ENCODE measurements at places on chromosomes 6 and 20.

DNA sequence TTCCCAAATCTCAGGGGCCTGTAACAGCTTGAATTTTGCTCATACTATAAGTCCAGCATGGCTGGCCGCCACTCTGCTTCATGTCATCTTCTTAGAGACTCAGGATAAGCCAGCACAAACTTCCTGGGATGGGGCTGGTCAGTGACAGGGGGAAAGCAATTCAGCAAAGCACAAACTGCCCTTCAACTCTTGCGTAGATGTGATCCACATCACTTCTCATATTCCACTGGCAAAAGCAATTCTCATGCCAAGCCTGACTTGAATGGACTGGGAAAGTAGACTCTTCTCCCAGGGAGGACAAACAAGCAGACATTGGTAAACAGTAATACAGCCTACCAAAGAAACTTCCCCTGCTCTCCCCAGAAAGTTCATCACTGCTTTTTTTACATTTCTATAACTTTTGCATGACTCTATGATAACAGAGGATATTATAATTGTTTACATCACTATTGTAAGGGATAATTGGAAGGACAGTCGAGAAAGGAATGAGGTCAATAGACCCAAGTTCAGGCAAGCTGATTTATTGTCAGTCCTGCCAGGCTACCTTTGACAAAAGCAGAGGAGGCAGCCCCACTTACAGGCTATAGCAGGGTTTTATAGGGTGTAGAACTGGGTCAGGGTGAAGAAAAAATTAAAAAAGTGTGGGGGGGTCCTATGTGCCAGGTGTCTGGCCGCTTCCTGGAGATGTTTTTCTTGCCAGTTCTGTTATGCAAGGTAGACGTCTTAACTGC lies 37.4 kb downstream of the RBM24 start:
- DNase-seq: no peak

- DNase-seq: no peak
These were observed 50.9 kb downstream of the BANF2 start for GRCh38 chr20:17750722-17751045.

GRCh38 chr6:157865249-157865648 lies 42.2 kb downstream of the SNX9 start:
- DNase-seq: no peak

GRCh38 chr6:170344631-170345576 lies 38.3 kb downstream of the FAM120B start:
- DNase-seq: no peak

DNA sequence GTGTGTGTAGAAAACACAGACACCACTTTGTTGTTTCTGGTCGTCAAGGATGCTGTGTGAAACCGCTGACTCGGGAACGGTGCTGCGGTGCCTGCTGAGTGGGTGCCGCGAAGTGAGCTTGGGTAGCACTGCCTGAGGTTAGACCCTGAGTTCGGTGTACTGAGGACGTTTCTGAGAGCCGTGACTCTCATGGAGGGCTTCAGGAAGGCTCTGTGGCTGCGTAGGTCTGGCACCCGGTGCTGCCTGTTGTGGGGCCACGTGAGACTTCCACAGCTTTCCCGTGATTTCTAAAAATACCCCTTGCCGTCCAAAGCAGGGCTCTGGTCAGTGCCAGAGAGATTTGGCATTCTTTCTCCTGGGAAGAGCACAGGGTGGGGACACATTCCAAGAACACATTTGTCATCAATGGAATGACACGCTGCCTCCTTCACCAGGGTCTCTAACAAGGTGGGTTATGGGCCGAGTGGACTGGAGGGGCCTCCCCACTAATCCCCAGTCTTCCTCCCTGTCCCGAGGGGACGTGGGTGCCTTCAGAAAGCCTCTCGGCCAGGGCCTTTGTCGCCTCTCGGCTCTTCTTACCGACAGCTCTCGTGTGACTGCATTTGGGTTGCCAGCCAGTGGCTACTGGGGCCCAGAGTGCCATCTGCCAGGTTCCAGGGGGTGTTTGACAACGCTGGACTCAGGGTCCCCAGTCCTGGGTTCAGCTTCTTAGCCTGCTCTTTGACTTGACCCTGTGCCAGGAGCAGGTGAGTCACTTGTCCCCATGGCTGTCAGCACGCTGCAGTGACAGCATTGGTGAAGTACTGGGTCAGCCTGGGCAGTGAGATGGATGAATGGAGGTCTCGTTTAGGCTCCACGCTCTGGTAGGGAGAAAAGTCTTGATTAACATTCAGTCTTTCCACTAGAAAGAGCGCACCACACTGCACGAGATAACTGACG lies 62.2 kb downstream of the SYNJ2 start:
- no peak for DNase-seq

DNA sequence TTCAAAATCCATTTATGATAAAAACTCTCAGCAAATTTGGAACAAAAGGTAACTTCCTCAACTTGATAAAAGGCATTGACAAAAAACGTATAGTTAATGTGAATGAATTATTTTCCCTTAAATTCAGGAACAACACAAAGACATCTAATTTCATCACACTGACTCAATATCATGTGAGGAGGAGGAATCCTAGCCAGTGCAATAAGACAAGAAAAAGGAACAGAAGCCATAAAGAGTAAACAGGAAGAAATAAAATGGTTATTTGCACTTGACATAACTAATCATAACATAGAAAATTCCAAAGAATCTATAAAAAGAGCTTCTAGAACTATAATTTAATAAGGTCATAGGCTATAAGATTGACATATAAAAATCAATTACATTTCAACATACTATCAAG lies 31.4 kb downstream of the CHD6 start:
- no peak for DNase-seq

DNA sequence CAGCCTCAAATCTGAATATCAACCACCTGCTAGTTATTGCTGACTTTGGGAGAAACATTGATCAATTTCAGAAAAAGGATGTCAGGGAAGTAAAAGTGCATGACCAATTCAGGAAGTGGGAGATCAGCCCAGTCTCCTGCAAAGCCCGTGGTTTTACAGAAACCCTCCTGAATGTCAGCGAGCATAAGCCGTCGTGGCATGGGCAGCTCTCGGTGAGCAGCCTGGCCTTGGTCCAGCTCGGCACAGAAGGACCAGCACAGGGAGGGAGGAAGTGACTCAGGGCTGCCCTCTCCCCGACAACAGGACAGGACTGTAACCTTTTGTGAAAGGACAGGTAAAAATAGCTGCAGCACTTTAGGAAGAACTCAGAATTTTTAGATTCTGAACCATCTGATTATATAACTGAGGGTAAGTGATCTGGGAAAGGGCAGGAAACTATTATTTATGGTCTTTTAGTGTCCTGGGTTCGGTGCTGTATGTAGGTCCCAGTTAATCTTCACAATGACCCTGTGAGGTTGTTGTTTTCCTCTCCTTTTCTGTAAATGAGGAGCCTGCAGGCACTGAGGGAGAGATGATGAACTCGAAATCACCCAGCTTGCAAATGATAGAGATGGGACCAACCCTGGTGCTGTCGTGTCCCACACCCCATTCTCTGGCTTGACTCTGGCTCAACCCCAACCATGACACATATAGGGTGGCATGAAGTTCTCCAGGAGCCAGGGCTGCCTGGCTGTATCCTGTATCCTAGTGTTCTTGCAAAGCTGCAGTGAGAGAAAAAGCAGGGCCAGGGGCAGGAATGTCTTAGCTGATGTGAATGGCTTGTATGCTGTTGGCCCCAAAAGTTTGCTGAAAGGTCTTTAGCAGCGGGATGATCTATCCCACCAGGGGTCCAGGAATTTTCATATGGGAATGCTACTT lies 37.6 kb downstream of the NRN1 start:
- no peak for DNase-seq

DNA sequence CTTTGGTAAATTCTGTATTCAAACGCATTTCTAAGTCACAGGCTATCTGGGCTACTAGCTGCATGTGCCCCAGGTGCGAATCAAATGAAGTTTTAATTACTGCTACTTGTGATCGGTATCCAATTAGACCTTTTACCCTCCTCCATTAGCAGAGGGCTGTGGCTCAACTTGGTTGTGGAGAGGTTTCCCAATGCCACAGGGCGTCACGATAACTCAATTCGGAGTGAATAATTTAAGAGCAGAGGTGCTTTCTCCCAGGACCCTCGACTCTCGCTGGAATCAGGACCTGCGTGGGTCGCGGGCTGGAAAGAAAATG lies 640 bp downstream of the SAYSD1 start:
- no peak for DNase-seq

DNA sequence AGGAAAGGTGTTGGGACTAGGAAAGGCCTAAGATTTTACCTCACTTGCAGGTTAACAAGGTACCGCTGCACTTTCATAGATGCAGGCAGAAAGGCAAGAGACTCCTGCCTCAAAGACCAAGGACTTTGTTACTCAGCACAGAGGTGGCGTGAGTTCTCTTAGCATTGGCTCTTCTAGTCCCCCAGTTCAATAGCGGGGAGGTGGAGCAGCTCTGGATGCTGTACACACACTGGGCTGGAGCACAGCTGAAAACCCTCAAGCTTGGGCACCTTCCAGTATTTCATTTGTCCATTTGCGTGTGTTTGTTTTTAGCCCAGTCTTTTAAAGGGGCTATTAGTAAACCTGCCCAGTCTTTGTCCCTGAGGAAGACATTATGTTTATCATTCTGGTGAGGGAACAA lies 345.2 kb downstream of the FARS2 start:
- no peak for DNase-seq

DNA sequence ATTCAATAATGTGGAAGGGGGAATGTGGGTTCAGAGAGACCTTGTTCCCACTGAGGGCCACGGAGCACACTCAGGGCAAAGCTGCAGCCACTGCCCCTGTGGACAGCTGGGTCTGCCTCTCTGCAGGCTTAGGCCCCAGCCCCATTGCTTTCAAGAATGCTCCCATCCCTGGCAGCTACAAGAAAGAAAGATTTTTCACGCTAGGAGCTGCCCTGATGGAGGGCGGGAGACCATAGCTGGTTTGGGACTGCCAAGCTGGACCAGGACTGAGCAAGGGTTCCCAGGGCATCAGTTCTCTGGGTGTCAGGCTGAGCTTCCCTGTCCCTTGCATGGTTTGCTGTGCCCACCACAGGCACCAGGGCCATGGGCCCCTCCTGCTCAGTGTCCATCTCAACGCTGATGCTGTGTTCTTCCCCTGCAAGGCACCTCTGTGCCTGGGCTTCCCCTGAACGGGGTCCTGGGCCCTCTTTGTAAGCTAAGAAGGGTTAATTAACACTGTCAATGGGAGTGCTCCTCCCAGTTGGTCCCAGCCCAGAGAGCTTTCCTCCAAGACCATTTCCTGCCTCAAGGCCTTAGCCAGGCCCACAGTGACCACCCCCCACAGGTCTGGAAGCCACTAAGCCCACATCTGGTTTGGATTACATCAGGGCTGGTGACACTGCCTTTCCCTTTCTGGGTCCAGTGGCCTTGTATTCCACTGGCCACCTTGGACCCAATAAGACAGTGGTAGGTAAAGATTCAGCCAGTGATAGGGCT lies 8.4 kb downstream of the FOXS1 start:
- DNase-seq: no peak

DNA sequence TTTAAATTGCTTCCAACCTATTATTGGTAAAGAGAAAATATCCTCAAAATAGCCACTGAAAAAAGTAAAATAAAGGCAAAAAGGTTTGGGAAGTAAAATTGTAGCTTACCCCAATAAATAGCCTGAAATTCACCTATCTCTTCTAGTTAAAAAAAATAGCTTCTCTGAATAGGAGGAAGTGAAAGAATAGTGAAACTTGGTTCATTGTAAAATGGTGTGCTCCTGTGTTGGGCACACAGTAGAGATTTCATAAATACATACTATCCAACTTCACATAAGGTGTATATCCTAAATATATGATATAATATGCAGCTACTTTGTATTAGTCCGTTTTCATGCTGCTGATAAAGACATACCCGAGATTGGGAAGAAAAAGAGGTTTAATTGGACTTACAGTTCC lies 45.3 kb downstream of the CDK19 start:
- DNase-seq: no peak

DNA sequence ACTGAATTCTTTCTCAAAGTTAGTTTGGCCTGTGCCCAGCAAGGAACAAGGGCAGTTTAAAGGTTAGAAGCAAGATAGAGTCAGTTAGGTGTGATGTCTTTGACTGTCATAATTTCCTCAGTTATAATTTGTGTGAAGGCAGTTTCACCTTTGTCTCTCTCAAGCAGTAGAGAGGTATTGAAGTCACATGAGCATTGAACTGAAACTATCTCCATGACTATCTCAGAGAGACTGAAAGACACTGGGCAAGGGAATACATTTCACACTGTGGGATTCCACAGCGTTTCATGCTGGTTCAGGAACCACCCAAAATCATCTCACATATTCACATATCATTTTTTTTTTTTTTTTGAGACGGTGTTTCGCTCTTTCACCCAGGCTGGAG lies 366.1 kb downstream of the PREX1 start:
- DNase-seq: no peak

GRCh38 chr20:37334450-37334849 lies 11.5 kb upstream of the SRC start:
- no peak for DNase-seq

DNA sequence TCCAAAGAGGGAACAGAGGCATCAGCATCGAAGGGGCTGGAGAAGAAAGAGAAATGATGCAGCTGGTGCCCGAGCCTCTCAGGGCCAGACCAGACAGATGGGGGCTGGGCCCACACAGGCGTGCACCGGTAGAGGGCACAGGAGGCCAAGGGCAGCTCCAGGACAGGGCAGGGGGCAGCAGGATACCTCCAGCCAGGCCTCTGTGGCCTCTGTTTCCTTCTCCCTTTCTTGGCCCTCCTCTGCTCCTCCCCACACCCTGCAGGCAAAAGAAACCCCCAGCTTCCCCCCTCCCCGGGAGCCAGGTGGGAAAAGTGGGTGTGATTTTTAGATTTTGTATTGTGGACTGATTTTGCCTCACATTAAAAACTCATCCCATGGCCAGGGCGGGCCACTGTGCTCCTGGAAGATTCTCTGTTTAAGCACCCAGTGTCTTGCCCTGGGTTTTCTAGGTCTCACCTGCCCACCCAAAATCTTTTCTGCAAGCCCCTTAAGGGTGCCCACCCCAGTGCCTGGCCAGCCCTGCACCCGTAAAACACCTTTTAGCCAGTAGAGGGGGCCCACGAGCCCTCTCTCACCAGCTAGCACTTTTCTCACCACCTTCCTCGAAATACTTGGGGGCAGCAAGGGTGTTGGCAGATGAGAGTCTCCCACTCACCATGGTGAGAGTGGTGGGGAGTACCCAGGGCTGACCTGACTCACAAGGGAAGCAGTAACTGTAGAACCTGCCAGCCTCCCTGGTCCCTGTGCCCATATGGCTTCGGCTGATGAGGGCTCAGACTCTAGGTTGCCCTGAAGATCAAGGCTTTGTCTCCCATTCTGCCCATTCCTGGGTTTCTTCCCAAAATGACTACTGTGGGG lies 35.7 kb upstream of the ID1 start:
- DNase-seq: peak; percentile 83

DNA sequence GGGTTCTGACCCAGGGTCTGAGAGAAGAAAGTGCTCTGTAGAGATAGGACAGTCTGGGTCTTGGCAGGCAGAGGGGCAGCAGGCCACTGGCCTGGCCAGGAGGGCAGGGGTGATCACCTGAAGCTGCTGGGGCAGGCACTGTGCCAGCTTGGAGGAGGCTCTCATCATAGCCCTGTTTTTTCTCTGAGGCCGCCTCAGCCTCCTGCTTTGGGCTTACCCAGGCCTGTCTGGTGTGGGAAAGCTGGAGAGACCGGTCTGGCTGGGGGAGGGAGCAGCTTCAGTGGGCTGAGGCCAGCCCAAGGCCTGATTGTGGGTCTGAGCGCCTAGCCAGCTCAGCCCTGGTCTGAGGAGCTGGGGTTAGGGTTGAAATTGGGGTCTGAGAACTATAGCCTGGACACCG lies 3.9 kb downstream of the LPIN3 start:
- DNase-seq: no peak
